Activated CD4-positive, alpha-beta T cell treated with anti-CD3 and anti-CD28 coated beads, Interleukin-2, amount 10 ng/mL, durations not matched to agents 7 days and 5 days (primary cell): ENCODE measurements at places on chromosomes 16 and 17. TPM values are rescaled to one million over a fixed set of nuclear protein-coding genes. Genes with fewer than 3 reads are reported as not detected.

The UTS2R gene
- total RNA-seq: not detected

The CTRL gene
- total RNA-seq: 9.4 TPM

The RNU2-1 gene
- 8,052 TPM for total RNA-seq

The ALOX12 gene
- not detected for total RNA-seq

The CHST4 gene
- not detected for total RNA-seq

DNA sequence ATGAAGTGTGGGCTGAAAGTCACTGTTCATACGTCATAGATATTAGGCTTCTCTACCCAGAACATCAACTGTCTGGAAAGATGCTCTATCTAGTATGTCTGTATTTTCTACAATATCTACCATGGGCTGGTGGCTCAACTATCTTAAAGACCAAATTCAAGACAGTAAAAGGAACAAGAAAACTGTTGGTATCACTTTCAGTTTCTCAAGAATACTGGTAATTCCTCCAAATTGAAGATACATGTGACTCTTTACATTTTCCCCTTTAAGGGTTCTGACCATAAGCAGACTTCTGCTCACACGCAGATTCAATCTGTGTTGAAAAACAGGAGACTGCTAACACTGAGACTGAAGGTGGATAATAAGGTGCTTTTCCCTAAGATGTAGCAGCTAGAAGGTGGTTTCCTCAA, 24.2 kb downstream of the XPO6 start:
- H3K27ac ChIP-seq: peak overlapping the region; percentile 93
- peak overlapping the region; percentile 48 for H3K4me3 ChIP-seq
- peaks cover 66% of the 10 kb centered on the region for H3K36me3 ChIP-seq
- no peaks in the 10 kb centered on the region for H3K27me3 ChIP-seq
- no peak for DNase-seq

GRCh38 chr16:57688487-57688986, 6.1 kb upstream of the DRC7 start:
- DNase-seq: no peak
- H3K4me3 ChIP-seq: no peak overlapping the region
- peaks cover 26% of the 10 kb centered on the region for H3K4me1 ChIP-seq
- no peaks in the 10 kb centered on the region for H3K36me3 ChIP-seq

- no peaks in the 10 kb centered on the region for H3K36me3 ChIP-seq
- H3K4me3 ChIP-seq: no peak overlapping the region
- no peaks in the 10 kb centered on the region for H3K27me3 ChIP-seq
- DNase-seq: no peak
Observed at GRCh38 chr17:70905796-70906195, 736.5 kb downstream of the KCNJ2 start.

DNA sequence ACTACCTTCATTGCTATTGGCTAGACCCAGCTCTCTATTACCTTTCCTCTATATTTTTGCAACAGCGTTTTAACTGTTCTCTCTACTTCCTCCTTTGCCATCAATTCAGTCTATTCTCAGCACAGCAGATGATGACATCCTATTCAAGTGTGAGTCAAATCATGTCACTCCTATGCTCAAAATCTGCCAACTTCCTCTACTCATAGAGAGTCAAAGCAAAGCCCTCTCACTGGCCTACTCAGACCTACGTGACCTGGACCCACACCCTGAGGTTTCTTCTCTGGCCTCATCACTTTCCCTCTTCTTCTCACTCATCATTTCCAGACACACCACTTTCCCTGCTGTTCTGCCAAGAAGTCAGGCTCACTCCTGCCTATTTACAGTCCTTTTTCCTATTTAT, 289.0 kb upstream of the AXIN2 start:
- H3K4me3 ChIP-seq: no peak overlapping the region
- H3K36me3 ChIP-seq: no peaks in the 10 kb centered on the region
- H3K27me3 ChIP-seq: peaks cover 2% of the 10 kb centered on the region
- no peaks in the 10 kb centered on the region for H3K4me1 ChIP-seq
- H3K27ac ChIP-seq: no peak overlapping the region

DNA sequence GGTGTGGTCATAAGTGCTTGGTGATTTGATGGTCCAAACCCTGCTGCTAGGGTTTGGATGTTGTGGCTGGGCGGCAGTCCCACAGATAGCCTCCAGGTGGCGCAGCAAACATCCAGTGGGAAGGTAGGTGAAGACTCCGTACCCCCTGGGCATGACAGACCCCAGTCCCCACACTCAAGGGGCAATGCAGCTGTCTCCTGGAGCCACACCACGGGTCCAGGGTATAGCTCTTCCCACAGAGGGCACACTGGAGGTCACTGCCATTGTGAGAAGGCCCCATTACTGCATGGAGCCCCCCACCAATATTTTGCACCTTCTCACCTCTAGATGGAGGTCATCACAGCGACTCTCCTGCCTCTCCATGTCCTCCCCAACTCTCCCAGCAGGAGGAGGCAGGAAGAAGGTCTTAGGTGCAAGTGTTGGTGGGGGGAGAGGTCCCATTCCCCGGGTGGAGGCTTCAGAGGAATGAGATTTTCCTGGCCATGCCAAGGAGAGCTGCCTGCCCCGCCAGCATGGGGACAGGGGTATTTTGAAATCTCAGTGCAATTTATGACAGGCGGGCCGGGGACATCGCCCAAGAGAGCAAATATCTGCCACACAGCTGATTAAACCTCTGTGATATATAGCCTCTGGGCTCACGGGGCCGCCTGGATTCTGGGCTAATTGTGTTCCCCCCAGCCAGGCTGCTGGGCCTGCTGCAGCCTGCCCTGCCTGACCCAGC, 17.1 kb upstream of the C17orf113 start:
- peaks cover 36% of the 10 kb centered on the region for H3K4me1 ChIP-seq
- H3K27me3 ChIP-seq: peaks cover 12% of the 10 kb centered on the region
